Activated CD4-positive, CD25-positive, alpha-beta regulatory T cell treated with anti-CD3 and anti-CD28 coated beads, Interleukin-2, amount 50 U/mL, for 72 hours (primary cell): ENCODE measurements at places on chromosomes 7 and 10.

GRCh38 chr10:15462253-15462897 lies 91.3 kb upstream of the FAM171A1 start:
- DNase-seq = no peak

DNA sequence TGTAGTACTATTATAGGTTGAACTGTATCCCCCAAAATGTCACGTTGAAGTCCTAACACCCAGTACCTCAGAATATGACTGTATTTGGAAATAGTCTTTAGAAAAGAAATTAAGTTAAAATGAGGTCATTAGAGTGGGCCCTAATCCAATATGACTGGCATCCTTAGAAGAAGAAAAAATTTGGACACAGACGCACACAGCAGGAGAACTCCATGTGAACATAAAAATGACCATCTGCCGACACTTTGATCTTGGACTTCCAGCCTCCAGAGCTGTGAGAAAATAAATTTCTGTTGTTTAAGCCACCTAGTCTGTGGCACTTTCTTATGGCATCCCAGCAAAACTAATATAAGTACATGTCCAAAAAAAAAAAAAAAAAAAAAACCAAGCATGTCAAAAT lies 225.8 kb downstream of the PARD3 start:
- no peak for DNase-seq

GRCh38 chr7:100407285-100408180 lies 21.0 kb downstream of the ZCWPW1 start:
- no peak for DNase-seq

- no peak for DNase-seq
These were observed 2.1 kb upstream of the WNT2 start for GRCh38 chr7:117324960-117325359.

DNA sequence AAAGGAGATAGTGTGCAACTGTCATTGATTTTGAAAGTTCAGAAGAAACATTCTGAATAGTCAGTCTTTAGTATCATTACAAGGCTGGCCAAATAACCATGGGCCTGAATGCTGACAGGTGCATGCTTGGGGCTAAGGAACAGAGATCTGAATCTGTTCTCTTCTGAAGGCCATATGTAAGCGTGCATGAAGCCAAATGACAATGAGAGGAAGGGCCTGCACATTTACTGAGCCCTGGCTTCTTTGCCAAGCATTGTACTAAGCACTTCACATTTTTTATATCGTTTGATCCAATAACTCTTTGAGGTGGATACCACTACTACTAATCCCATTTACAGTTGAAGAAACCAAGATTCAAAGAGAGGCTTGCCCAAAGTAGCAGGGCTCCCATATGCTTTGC lies 22.5 kb upstream of the TIAL1 start:
- DNase-seq = no peak

DNA sequence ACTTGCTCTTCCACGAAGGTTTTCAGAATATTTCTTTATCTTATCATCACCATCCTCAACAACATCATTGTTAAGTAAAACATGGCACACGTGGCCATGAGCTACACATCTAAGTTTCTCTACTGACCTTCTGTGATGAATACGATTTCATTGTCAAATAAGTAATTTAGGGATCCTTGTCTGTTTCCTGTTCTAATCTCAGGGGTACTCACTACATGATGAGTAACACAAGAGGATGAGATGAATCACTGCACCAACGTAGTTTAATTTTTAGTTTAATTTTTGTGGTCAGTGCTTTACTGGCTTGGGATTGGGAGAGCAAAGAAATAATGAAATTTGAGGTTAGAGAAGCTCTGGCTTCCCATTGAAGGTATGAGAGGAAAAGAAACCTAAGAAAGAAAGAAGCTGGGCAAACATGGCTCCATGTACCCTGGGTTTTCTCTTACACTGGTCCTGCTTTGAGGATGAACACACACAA lies 461.9 kb upstream of the KLF6 start:
- no peak for DNase-seq

DNA sequence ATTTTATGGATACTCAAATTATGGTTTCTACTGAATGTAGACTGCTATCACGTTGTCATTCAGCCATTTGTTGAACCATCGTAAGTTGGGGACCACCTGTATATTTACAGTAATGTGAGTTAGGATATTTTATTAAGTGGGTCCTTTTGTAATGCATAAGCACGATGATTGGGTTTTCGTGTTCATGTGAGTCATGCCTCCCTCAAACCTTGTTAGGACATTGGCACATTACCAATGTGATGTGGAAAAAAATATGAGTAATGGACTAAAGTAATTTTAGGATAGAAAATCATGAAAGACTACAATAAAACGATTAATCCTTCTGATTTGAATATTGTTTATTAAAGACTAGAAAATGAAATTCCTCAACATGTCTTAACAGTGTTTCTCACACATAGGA lies 8.7 kb downstream of the SMC3 start:
- DNase-seq = no peak

- no peak for DNase-seq
These were observed 395.6 kb downstream of the TNS3 start for GRCh38 chr7:47186316-47186715.

- no peak for DNase-seq
These were observed 218.7 kb downstream of the SNX10 start for GRCh38 chr7:26510231-26510957.

DNA sequence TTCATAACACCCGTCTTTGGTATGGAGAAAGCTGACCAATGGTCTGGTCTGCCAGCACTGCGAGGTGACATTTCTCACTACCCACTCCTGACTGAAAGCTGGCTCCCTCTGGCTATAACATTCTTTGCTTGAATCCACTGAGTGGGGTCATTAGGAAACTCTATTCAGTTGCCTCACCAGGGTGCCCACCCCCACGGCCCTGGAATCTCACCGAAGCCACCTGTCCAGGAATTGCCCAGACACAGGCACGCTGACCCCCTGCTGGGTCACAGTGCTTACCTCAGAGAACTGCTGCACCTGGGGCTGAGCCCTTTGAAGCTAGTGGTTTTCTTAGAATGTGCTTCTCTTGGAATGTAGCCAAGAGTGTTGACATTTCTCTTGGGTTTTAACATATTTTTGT lies 28.6 kb downstream of the HECW1 start:
- DNase-seq = no peak

GRCh38 chr10:36221101-36221500 lies 579.0 kb upstream of the FZD8 start:
- DNase-seq = no peak

- no peak for DNase-seq
These were observed 50.2 kb downstream of the CXCL12 start for GRCh38 chr10:44334621-44335184.

- DNase-seq = no peak
These were observed 2.5 kb upstream of the MAP3K8 start for GRCh38 chr10:30431435-30431911.

- no peak for DNase-seq
These were observed 339.2 kb downstream of the LRMDA start for GRCh38 chr10:75770626-75771081.

DNA sequence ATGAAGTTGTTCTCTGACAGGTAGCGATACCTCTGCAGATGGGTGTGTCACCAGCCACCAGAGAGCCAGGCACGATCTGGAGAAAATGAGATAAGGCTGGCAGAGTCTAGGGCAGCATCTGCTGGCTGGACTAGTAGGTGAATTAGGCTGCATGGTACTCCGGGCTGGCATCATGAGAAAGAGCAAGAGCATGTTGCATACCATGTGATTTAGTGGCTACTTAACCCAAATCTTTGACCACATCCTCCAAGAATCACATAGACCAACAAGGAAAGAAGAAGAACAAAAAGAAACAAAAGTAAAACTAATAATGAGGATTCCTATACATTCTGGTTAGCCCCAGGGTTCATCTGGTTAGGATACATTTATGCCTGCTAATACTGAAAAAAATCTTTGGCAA lies 23.4 kb upstream of the FAM170B start:
- no peak for DNase-seq

- DNase-seq = no peak
These were observed 31.5 kb downstream of the CLIP2 start for GRCh38 chr7:74320645-74321221.

- no peak for DNase-seq
These were observed 113.4 kb downstream of the ABCC2 start for GRCh38 chr10:99895867-99896266.

DNA sequence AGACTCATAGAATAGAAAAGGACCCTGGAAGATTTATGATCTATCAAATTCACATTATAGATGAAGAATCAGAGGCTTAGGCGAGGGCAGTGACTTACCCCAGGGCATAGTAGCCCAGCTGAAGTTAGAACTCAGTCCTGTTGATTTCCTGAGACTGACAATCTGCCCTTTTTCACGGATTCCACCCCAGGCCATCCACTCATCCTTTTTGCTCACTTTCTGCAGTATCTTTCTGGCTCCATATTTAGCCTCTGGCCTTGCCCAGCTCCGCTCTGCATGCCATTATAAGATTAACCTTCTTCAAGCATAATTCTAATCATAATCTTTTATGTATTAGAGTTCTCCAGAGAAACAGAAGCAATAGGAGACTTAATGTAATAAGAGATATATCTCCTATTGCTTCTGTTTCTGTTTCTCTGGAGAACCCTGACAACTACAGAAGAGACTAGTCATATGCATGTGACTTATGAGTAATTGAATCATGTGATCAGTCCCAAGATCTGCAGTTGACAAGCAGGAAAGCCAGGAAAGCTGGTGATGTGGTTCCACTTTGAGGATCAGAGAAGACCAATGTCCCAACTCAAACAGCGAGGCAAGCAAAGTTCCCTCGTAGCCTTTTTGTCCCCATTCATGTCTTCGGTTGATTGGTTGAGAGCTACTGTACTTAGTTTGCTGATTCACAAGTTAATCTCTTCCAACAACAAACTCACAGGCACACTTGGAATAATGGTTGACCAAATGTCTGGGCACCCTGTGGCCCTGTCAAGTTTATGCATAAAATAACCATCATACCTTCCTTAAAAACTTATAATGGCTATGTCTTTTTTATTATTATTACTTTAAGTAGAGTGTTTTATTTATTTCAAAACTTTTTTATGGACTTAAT lies 412.1 kb downstream of the SUGCT start:
- no peak for DNase-seq

- peak; percentile 62 for DNase-seq
These were observed 33.9 kb downstream of the TSPAN14 start for GRCh38 chr10:80487791-80488538.

DNA sequence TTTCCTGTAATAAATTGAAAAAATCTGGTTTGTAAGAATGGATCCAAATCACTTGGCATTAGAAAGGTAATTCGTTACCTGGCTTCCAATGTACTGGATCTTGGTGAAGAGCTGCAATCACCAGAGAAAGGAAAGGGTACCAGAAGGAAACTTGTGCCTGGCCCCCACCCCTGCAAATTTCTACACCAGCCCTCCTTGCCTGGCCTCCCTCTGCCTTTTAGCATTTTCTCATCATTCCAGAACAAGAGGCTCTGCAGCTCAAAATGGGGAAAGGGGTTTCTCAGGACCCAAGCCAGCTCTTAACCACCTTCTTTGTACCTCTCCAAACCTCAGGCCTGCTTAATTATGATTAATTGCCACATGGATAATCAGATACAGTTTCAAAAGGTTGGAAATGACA lies 612.8 kb upstream of the MGMT start:
- DNase-seq = no peak

- no peak for DNase-seq
These were observed 545.1 kb downstream of the SH2D4B start for GRCh38 chr10:81082621-81083376.

GRCh38 chr7:15461576-15461975 lies 100.2 kb downstream of the AGMO start:
- no peak for DNase-seq

GRCh38 chr7:130139193-130139960 lies 65.8 kb downstream of the TMEM209 start:
- no peak for DNase-seq
